ENCODE measurements at places on chromosomes 1 and 21.

DNA sequence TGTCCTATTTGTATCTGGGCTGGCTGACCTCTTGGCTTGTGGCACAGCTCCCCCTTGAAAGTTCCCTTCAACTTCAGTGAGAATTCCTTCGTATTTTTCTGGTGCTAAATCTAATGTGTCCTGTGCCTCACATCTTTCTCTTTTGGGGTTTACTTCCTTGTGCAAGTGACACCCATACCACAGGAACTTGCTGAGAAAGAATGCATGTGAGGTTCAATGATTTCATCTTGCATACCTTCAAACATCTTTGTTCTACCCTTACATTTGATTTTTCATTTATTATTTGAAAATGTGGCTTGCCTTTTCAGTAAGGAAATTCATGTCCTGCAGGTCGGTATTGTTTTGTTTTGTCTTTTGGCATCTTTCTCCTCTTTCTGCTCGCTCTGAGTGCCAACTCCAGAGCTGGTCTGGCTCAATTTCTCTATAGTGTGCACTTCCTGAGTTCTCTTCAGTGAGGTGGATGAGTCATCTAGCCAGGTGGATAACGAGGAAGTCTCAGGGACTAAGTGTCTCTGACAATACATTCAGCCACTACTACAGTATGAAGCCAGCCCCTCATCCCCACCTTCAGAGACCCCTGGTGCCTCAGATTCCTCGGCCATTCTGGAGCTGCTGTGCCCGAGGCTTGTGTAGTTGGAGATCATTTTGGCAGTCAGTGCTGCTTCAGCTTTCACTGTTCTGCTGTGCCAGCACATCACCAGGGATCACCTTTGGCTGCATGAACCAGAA lies 59.5 kb downstream of the RIPK4 start:
- DNase-seq = no peak

GRCh38 chr1:32724678-32725614 lies 22.4 kb upstream of the SYNC start:
- DNase-seq = no peak

GRCh38 chr1:24027838-24028468 lies 47.8 kb upstream of the SRSF10 start:
- DNase-seq = no peak

GRCh38 chr21:33380483-33380998 lies 22.7 kb upstream of the IFNGR2 start:
- DNase-seq = peak; percentile 63

DNA sequence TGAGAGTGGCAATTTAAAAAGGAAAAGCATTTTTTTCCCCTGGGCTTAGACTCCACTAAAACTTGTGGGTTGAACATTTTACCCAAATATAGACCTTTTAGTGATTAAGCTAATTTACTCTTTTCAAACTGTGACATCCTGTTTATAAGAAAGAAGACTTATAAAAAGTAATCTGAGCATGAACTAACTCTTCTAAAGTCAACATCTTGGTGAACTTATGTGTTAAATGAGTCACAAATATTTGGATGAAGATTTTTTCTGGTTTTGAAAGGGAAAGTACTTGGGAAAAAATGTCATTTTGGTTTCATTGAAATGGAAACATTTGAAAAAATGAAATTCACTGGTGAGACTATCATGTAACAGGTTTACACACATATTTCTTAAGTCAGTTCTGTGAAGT lies 109.8 kb downstream of the KCNK2 start:
- no peak for DNase-seq
